ENCODE measurements at places on chromosomes 2 and 18. TPM values are rescaled to one million over a fixed set of nuclear protein-coding genes. Genes with fewer than 3 reads are reported as not detected.

DNA sequence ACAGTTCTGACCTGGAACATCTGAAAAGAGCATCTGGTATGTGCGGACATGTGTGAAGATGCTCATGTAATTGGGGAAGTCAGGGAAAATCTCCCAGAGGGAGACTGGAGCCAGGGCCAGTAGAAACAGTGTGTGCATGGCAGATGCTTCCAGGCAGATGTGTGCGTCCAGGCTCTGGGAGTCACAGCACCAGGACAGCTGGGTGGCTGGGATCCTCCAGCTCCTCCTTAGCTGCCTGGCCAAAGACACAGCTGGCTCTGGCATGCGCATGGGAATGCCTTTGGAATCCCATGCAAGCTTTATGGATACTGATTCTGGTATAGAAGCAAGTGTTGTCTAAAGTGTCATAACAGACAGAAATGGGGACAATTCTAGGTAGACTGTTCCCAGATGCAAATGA, 369.7 kb downstream of the INSIG2 start:
- no peaks in the 10 kb centered on the region for H3K36me3 ChIP-seq
- H3K4me1 ChIP-seq, result no peaks in the 10 kb centered on the region
- DNase-seq, result no peak

DNA sequence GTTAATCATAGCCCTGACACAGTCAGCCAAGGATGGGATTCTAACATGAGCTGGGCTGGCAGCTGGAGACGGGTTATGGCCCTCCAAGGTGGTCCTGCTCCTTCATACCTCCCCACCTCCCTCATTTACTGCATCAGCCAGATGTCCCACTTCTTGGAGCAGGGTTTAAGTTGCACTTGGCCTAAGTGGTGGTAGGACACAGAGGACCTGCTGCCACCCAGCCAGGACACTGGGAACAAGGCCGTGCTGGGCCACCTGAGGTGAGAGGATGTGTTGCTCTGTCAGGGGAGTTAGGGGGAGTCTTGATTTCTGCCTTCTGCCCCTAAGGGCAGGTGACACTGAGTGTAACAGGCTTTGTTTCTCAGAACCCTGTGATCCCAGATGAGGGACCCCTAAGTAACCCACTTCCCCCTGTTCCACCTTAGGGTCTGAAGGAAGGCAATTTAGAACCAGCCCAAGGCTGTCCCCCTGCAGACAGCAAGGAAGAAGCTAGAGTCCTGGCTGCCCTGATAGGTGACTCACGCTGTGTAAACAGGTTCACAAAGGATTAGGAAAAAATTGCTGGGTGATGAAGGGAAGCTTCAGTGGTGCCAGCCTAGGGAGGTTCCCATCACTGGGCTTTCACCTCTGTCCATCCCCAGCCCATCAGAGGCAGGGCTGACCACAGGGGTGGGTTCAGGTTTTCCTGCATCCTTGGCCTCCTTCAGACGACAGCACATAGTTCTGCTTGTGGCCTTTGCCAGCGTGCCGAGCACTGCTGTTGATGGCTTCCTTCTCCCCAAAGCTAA, 114.3 kb upstream of the MCFD2 start:
- no peak overlapping the region for H3K4me3 ChIP-seq
- H3K4me1 ChIP-seq, result peaks cover 38% of the 10 kb centered on the region
- no peak for DNase-seq
- no peak overlapping the region for H3K27ac ChIP-seq
- no peaks in the 10 kb centered on the region for H3K27me3 ChIP-seq

GRCh38 chr2:232680006-232680405, 17.1 kb upstream of the GIGYF2 start:
- H3K27me3 ChIP-seq, result no peaks in the 10 kb centered on the region
- no peak for DNase-seq
- H3K27ac ChIP-seq, result no peak overlapping the region

The ST8SIA5 gene
- 0.24 TPM for total RNA-seq

The STARD6 gene
- not detected for total RNA-seq

All from endodermal cell (in vitro differentiated cells).